T-helper 2 cell treated with Interferon-gamma antibody and Interleukin-4, amounts not matched to agents 5 μg/mL and 100 μg/mL, for 36 hours (primary cell): ENCODE measurements at places on chromosomes 12 and 14.

DNA sequence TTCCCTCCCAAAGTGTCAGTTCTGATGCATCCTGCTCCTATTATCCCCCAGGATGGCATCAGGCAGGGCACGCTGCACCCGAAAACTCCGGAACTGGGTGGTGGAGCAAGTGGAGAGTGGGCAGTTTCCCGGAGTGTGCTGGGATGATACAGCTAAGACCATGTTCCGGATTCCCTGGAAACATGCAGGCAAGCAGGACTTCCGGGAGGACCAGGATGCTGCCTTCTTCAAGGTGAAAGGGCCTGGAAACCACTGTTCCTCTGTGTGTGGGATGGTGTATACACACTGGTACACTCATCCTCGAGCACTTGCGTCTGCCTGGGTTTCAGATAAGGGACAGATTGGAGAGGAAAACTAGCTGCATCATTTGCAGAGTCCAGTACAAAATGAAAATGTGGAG, 1.0 kb downstream of the IRF9 start:
- peak; percentile 32 for DNase-seq

DNA sequence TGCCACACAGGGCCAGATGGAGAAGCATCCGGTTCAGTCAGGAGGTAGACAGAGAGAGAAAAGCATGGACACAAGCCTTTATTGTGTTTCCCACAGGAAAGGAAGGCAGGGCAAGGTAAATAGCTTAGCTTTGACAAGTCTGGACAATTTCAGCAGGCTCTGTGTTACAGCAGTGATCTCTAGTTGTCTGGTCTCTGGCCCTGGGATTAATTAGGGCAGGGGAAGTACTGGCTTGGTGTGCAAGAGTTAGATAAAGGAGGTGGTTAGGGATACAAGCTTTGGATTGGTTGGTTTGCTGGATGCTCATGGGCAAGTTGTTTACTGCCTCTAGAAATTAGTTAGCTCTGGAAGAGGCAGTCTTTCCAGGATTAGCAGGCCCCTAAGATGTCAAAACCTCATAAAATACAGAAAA, 15.1 kb upstream of the NGDN start:
- DNase-seq, result no peak

- DNase-seq, result no peak
Measured at GRCh38 chr14:74022346-74022745, 3.2 kb downstream of the BBOF1 start.

DNA sequence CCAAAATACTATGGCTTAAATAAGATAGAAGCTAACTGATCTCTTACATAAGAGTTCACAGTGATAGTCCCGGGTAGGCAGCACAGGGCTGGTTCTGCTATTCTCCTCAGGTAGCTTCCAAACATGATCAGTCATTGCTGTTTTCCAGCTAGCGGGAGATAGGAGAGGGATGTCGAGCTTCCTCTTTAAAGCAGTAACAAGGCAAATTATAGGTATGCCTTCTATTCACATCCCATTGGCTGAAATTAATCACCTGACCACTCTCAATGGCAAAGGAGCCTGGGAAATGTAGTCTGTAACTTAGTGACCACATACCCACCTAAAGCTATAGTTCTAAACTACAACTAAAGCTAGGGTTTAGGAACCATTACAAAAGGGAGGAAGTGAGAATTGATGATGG, 34.5 kb upstream of the VRK1 start:
- DNase-seq, result no peak

DNA sequence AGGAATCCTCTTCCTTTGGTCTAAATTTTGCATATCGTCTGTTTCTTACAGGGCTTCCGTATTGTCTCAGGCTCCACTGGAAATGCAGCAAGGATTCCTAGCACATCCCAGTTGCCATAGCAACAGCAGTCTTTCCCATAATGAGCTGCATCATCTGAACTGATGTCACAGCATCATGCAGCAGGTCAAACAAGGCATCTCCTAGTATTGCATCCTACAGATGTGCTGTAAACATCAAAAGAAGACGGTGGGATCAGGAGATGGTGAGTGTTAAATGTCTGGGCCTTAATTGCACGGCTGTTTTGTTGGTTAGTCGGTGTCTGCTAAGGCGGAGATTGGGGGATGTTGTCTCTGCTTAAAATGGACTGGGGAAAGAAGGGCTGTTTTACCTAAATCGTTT, at the start of gene AKAP6:
Gene AKAP6, plus strand, starts transcription at position 153 of the 400 bp plus-strand sequence. CDS start 104,196 bp downstream, outside the sequence.
- no peak for DNase-seq
